ENCODE measurements at places on chromosomes 3 and 15.

DNA sequence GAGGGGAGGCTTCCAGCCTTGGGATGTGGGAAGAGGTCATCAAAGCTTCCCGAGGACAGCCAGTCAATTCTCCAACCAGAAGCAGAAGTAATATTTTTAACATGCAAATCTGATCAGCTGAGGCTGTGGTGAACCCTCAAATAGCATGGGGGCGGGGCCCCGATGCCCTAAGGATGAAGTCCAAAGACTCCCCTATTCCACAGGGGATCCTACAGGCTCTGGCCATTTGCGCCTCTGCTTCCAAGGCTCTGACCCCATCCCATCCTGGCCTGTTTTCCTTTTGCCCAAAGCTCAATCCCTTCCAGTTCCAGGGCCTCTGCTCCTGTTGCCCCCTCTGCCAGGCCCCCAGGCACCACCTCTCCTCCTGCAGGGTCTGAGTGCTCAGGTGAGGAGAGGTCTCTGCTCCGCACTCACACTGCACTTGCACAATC, 6.7 kb upstream of the CSK start:
- no peak for DNase-seq

DNA sequence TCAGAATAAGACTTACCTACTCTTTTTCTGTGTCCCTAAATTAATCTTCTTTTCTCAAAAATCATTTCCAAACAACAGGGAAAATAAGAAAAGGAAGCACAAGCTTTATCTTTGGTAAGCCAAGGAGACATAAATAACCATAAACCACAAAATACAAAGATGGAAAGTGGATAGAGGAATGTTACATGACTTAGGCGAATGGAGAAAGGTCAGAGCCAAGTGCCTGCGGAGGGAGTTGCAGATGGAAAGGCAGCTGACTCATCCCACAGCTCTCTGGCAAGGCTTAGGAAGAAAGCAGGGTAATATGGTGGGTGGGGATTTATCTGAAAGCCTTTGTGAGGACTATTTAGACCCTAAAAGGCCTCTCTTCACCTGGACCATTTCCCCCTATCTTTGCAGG, 72.8 kb downstream of the GALK2 start:
- DNase-seq: no peak

GRCh38 chr3:30793740-30794139, 100.7 kb downstream of the GADL1 start:
- no peak for DNase-seq

- no peak for DNase-seq
Measured at GRCh38 chr3:60304112-60304511, 947.1 kb downstream of the FHIT start.

GRCh38 chr3:99772171-99772570, 45.5 kb upstream of the CMSS1 start:
- no peak for DNase-seq
